Breast epithelium (tissue), 4 donors: ENCODE measurements at places on chromosomes 11 and 22. TPM values are rescaled to one million over a fixed set of nuclear protein-coding genes. Genes with fewer than 3 reads are reported as not detected.

ENTHD1 gene
- not detected for total RNA-seq

- DNase-seq: no peak
Measured at GRCh38 chr22:47090591-47091245, 328.3 kb downstream of the TBC1D22A start.

BET1L gene
- total RNA-seq: 30.4 TPM

DNA sequence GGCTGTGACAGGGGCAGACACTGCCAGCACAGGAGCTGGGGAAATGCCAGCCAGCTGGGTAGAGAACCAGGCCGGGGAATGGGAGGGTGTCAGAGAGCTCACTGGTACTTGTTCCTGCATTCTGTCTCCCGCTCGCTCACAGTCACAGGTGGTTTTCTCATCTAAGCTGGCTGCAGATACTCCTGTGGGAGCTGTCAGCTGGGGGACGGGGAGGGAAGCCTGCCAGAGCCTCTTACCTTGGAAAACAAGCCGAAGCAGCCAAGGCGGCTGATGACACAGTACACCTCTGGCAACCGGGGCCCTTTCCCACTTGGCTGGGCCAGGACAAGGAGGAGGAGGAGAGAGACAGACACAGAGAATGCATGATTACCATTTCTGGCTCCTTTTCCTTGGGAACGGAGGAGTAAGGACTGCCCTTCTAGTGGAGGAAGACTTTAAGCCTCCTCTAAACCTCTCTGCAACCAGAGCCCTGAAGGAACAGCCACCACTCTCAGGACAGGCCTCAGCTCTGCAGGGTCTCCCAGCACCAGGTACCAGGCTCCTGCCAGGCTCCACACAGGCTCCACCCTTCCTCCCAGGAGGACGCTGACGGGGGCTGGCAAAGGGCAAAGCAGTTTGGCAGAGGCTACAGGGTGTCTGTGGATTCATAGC is 25.1 kb downstream of the RPL27A start:
- DNase-seq: peak; percentile 98

TREH gene
- not detected for total RNA-seq

DNA sequence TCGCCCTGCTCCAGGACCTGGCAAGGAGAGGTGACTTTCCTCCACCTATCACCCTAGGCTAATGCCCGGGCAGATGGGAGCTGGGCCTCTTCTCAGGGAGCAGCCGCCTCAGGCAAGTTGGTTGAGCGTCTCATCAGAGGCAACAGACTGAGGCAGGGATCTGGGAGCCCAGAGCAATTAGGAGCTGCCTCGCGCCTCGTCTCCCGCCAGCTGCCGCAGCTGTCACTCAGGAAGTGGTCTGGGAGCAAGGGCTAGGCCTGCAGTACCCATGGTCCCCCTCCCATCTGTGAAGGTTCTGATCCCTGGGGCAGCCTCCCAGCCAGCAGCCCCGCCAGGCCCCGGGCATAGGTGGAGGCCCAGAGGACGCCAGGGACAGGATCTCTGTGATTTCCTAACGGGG is 4.6 kb upstream of the CABP7 start:
- no peak for DNase-seq

OR6A2 gene
- 0.16 TPM for total RNA-seq

DNA sequence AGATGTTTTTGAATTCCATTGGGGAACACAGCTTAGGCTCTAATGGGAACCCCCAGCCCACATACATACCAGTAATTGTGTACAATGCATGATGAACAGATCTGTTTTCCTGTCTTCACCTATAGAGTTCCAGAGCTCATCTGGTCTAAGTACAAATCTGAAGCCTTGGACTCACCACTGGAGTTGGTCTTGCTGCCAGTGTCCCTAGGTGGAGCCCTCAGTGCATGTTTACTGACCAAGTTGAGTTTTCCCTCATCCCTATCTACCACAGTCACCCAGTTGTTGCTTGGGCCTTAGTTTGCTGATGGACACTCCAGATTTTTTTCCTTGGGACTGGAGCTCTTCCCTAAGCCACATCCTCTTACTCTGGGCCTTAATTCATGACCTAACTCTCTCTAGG is 159.2 kb upstream of the DDI1 start:
- DNase-seq: no peak

DNA sequence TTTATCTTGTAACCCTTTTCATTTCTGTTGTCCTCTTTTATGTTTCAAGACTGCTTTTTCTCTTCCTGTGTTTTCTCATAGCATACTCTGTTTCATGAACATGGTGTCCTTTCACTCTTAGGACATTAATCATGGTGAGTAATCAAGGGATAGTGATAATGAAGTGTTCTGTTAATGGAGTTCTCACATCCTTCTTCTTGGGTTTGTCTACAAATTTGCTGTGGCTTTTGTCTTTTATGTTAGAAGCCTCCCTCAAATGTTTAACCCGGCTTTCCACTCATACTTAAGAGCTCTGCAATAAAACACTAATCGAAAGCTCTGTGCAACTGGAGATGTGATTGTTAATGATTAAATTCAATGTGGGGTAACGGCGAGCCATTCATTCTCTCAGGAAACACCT is 593.6 kb downstream of the NELL1 start:
- no peak for DNase-seq

DNA sequence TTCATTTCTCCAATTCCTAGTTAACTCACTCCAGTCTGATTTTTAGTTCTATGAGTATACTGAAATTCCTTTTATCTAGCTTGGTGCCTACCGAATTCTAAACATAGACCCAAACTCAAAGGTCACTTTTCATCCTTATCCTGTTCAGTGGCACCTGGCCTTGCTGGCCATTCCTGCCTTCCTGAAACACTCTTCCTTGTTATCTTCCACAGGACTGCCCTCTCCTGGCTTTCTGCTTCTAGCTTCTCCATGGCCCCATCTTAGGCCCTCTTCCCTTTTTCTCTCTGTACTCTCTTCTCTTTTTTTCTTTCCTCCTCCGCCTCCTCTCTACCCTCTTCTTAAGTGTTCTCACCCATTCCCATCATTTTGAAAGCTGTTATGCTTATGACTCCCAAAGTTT is 87.3 kb downstream of the WNT11 start:
- DNase-seq: no peak

DCHS1 gene
- total RNA-seq: 13.8 TPM

DNA sequence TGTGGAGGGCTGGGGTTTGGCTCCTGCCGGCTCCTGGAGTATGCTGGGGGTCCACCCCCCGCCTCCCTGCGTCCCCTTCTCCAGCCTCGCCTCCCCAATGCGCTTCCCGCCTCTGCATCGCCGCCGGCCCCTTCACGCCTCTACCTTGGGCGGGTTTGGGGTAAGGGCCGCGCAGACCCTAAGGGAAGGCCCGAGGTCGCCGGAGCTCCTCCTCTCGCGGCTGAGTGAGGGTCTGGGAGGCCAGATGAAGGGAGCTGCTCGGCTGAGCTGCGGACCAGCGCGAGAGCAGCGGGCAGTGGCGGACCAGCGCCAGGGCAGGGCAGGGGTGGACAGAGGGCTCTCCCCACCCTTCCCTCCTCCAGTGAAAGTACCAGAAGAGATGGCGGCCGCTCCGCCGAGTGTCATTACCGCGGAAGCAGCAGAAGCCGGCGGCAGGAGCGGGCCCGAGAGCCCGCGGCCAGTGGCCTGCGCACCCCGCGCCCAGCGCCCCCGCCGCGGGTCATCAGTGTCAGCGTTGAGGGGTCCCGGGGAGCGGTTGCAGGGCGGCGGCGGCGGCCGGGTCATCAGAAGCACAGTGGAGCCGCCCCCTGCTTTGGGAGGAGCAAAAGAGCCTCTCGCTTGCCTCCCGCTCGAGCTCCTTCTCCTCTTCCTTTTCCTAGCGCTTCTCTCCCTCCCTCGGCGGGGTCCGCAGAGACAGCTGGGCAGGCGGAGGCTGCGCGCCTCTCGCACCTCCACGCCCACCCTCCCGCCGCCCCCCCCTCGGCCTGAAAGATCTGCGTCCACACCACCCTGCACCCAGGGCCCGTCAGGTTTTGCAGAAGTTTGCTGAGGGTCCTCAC is 255.6 kb upstream of the CADM1 start:
- no peak for DNase-seq

DNA sequence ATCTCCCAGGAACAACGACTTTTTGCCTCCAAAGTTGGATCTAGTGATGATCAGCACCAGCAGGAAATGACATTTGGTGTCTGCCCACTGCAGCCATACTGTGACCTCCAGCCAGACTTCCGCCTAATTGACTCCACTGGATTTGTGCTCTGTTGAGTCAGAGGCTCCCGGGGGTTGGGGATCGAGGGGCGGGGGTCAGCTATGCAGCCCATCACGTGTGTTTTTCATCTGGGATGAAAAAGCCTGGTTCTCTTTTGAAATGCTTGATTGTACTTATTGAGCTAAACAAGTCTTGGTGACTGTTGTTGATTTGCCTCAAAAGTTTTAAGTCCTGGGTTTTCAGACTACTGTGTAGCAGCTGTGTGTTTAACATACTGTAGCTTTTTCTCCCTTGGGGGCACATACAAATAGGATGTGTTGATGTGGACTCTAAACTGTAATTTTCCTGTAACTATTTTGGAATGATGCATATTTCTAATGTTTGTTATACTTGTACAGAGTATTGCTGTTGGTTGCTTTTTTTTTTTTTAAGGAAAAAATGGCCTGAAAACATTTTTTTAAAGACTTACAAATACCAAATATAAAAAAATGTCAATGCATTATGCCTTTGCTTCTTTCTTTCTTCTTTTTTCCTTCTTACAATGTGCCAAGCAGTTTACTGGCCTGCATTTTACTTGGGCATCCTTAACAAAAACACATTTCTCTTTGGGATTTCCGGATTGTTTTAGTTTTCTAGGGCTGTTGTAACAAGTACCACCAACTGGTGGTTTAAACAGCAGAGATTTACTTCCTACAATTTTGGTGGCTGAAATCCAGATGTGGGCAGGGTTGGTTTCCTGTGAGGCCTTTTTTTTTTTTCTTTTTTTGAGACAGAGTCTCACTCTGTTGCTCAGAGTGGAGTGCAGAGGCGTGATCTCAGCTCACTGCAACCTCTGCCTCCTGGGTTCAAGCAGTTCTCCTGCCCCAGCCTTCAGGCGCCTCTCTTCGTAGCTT is 46.1 kb upstream of the OR4B1 start:
- DNase-seq: no peak

LRRC74B gene
- total RNA-seq: not detected

KRTAP5-7 gene
- 0.16 TPM for total RNA-seq

HIKESHI gene
- total RNA-seq: 34.7 TPM

- no peak for DNase-seq
Measured at GRCh38 chr11:32435152-32435480, 223 bp downstream of the WT1 start.

- no peak for DNase-seq
Measured at GRCh38 chr11:35347173-35347878, 72.0 kb downstream of the SLC1A2 start.

- no peak for DNase-seq
Measured at GRCh38 chr22:24521791-24522245, 26.7 kb downstream of the UPB1 start.

GRCh38 chr11:108669286-108669685 is 4.4 kb downstream of the DDX10 start:
- DNase-seq: no peak

- no peak for DNase-seq
Measured at GRCh38 chr22:20136603-20136873, 4.9 kb downstream of the ZDHHC8 start.

DNA sequence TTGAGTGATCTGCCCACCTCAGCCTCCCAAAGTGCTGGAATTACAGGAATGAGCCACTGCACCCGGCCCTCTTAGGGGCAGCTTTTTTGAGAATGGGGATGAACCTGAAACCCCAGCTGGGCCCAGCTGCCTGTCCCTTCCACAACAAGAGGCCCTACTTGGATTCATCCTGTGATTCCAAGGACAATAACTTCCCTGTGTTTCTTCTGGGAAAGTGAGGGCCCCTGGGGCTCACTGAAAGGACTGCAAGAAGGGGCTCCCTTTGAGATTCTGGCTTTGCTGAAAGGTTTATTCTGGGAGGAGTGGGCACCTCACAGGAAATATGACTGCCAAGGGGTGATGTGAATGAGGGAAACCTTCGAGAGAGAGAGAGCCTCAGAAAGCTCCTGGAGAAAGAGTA is 12.3 kb upstream of the GNAZ start:
- peak; percentile 1 for DNase-seq

GRCh38 chr22:45917146-45917545 is 59.8 kb downstream of the WNT7B start:
- DNase-seq: no peak

- DNase-seq: peak; percentile 55
Measured at GRCh38 chr22:42581762-42582716, 28.3 kb downstream of the SERHL2 start.

DNA sequence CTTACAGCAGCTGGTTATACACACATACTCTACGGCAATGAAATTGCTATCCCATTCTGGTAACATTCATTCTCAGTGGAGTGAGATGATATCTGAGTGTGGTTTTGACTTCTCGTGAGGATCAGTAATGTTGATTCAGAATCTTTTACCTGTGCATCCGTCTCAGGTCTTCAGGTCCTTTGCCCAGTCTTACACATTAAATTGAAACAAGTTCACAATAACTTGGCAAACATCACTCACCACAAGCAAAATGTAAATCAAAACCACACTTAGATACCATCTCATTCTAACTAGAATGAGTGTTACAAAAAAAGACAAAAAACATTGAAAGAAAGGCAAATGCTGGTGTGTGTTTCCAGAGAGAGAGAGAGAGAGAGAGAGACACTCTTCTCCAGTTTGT is 14.0 kb downstream of the RGL4 start:
- no peak for DNase-seq

DNA sequence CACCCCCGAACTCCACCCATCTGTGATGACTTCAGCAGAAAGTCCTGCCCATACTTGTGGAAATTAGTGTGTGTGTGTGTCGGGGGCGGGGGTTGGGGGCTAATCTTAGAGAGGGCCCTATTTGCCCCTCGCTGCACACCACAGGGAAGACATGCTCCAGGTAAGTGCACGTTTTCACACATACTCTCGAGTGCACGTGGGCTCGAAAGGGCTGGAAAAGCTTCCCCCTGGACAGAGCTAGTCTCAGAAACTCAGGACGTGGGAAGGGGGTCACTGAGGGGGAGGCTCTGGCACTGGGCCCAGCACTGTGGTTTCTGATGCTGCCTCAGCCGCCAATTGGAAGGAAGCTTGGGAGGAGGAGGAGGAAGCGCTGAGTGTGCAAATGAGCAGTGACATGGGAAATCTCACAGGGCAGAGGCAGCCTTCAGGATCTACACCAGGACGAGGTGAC is 40.7 kb upstream of the CD82 start:
- DNase-seq: no peak

CARD18 gene
- not detected for total RNA-seq

GRCh38 chr11:60343094-60343704 is 16.1 kb downstream of the MS4A6E start:
- no peak for DNase-seq

FIBIN gene
- 71.4 TPM for total RNA-seq

MAJIN gene
- total RNA-seq: not detected

DNA sequence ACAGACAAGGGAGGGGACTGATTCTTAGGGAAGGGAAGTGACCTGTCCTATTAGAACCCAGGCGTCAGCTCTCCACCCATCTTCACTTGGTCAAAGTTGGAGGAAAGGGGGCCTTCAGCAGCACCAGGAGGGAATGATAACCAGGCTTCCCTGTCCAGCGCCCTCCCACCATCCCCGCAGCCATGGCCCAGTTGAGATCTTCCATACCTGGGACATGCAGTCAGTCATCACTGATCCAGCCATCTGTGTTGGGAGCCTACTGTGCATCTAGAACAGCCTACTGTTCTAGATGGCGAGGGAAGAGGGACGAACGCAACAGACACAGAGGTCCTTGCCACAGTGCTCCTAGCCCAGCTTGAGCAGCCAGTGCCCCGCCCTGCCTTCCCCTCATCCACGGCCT is 40.6 kb downstream of the PDGFB start:
- no peak for DNase-seq

MYO7A gene
- 4.5 TPM for total RNA-seq

TBX10 gene
- not detected for total RNA-seq

- no peak for DNase-seq
Measured at GRCh38 chr11:113725913-113726312, 19.8 kb upstream of the TMPRSS5 start.

- no peak for DNase-seq
Measured at GRCh38 chr11:1564535-1565172, 7.4 kb downstream of the DUSP8 start.

SLC25A18 gene
- total RNA-seq: 14.7 TPM
